ENCODE measurements at places on chromosomes 6 and 20. TPM values are rescaled to one million over a fixed set of nuclear protein-coding genes. Genes with fewer than 3 reads are reported as not detected.

The BPIFB1 gene
- total RNA-seq = not detected

The CLIC5 gene
- total RNA-seq = 0.34 TPM

The KHDRBS2 gene
- total RNA-seq = not detected

The BTNL2 gene
- total RNA-seq = not detected

The CALHM4 gene
- 0.87 TPM for total RNA-seq

The PTCRA gene
- not detected for total RNA-seq

The C4B gene
- 0.33 TPM for total RNA-seq

The VNN1 gene
- total RNA-seq = 0.69 TPM

The MYBL2 gene
- 76.7 TPM for total RNA-seq

The ALDH5A1 gene
- 0.40 TPM for total RNA-seq

The TCP11 gene
- not detected for total RNA-seq

The TAF4 gene
- 4.3 TPM for total RNA-seq

The PRSS35 gene
- total RNA-seq = not detected
